ENCODE measurements at places on chromosomes 3 and 15. TPM values are rescaled to one million over a fixed set of nuclear protein-coding genes. Genes with fewer than 3 reads are reported as not detected.

GOLGA8A gene
- 8.4 TPM for total RNA-seq

IL5RA gene
- not detected for total RNA-seq

LINGO1 gene
- total RNA-seq: 10.5 TPM

AMT gene
- 0.38 TPM for total RNA-seq

GOLGA8S gene
- 0.08 TPM for total RNA-seq

KBTBD13 gene
- total RNA-seq: not detected

DGKG gene
- total RNA-seq: 7.0 TPM

TRIM71 gene
- total RNA-seq: not detected

PIAS1 gene
- total RNA-seq: 22.3 TPM

TSC22D2 gene
- total RNA-seq: 17.8 TPM

CCR9 gene
- 0.03 TPM for total RNA-seq

Measured in A549 treated with Hydrocortisone at 1 μM for 4 hours (cell line).